NCI-H446 (cell line): ENCODE measurements at places on chromosomes 2 and 18.

DNA sequence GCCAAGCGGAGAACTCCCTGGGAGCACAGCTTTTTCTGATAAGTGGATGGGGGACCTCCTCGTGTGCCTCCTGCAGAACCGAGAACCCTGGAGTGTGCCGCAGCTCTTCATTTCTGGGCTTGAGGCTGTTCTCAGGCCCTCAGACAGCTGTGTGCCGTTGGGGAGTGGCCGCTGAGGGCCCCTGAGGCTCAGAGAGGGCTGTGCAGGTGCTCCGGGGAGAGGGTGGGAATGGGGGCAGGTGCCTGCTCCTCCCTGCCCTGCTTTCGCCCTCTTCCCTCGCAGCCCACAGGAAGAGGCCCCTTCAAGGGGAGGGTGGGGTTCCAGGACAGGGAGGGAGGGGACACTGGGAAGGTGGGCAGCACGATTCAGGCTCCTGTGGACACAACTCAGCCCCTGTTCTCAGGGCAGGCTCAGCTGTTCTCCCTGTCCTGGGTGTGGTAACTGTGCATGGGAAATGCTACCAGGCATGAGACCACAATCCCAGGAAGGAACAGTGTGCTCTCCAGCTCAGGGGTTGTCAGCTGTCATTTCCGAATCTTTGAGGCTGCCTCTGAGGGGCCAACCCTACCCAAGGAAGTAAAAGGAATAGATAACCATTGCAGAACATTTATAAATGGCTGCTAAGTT is 11.3 kb downstream of the LCT start:
- no peak for DNase-seq

DNA sequence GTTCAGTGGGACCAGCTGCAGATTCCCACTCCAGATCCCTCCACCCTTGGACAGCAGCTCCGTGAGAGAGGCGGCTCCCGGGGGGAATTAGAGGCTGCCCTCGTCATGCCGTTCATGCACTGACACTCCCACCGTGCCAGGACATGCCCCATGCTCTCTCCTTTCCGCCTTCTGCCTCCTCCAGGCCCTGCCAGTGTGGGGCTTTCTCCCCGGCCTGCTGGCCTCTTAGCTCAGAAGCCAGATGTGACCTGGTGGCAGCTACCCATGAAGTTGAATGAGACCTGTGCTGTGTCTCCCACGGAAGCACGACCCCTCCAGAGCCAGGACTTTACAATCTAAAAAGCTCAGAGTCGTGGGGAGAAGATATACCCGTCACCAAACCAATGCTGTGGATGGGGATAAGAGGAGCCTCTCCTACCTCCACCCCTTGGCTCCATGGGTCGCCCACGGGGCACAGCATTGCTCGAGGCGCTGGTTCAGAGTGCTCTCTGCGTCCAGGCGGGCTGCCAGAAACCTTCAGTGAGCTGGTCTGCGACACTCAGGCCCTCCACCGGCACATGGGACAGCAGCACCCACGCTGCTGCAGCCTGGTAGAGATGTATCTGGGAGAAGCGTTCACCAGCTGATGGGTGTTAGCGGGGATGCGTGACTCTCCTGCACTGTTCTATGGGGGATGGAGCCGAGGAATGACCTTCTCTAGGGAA is 111.0 kb upstream of the GPC1 start:
- no peak for DNase-seq

GRCh38 chr18:78965260-78965659 is 14.4 kb upstream of the SALL3 start:
- DNase-seq: no peak

GRCh38 chr2:14673351-14673875 is 40.9 kb downstream of the LRATD1 start:
- peak; percentile 1 for DNase-seq

DNA sequence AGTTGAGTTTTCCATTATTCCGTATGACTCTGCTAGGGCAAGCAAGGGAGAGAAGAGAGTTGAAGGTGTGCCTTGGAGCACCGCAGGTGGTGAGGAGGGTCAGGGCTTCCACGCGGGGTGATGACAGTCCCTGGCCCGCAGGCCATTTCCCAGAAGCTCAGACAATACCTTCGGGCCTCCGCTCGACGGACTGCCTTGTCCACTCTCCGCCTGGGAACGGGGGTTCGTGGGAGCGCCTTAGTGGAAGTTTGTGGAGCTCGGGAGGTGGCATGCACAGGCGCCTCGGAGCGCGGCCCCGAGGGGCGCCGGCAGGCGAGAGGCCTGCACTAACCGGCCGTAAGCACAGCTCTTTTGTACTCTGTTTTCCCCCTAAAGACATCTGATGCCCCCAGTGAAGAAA is 69.8 kb downstream of the ARHGEF33 start:
- DNase-seq: no peak

- no peak for DNase-seq
These were observed 74.7 kb upstream of the PPM1B start for GRCh38 chr2:44093970-44094369.

DNA sequence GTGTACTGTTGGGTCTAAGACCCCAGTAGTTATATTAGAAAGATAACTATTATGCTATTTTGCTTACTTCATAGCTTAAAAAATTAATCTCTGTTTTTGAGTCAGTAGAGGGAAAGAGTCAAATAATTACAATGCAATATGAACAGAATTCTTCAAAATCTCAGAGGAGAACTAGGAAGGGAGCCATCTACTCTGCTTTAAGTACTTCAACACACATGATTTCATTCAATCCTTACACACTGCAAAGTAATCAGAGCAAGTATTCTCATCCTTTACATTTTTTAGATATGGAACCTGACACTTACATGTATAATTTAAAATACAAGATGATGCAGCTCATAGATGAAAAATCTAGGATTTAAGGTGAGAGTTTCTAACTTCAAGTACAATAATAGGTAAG is 27.7 kb downstream of the COL5A2 start:
- no peak for DNase-seq

- no peak for DNase-seq
These were observed 447.3 kb downstream of the XIRP2 start for GRCh38 chr2:167335541-167335992.

- DNase-seq: no peak
These were observed 95.7 kb downstream of the GALNT13 start for GRCh38 chr2:153967248-153967973.

DNA sequence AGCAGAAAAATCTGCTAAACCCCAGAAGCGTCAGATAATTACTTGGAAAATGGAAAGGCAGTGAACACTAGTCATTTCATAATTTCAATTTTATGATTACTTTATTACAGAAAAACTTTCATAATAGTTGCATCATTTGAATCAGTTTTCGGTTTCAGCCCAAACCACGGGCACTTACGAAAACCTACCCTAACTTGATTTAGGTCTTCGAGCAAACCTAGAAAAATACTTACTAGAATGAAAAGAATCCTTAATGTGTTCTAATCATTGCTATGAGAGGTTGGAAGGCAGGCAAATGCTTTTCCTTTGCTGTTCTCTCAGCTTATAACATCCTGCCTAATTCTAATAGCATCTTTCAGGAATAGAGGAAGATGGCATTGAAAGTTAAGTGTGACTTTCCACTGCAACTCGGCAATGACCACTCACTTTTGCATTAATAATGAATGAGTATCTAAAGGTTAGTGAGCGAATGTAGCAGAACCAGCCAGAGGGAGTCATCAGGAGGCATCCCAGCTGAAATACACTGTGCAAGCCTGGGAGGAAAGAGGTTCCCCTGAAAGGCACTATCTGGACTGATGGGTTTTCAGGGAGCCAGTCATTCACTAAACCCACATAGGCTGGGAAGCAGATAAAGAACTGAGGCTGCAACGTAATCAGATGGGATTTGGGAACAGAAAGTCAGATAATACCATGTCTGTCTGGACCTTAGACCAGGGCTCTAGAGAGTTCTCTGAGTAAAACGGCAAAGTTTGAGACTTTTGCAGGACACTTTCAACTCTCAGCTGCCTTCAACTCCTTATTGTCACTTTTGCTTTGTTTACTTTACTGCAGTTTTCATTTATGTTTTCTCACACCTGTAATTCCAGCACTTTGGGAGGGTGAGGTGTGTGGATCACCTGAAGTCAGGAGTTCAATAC is 520.8 kb downstream of the RNF144A start:
- no peak for DNase-seq

- DNase-seq: no peak
These were observed 185.7 kb downstream of the SUCLG1 start for GRCh38 chr2:84273406-84273805.

DNA sequence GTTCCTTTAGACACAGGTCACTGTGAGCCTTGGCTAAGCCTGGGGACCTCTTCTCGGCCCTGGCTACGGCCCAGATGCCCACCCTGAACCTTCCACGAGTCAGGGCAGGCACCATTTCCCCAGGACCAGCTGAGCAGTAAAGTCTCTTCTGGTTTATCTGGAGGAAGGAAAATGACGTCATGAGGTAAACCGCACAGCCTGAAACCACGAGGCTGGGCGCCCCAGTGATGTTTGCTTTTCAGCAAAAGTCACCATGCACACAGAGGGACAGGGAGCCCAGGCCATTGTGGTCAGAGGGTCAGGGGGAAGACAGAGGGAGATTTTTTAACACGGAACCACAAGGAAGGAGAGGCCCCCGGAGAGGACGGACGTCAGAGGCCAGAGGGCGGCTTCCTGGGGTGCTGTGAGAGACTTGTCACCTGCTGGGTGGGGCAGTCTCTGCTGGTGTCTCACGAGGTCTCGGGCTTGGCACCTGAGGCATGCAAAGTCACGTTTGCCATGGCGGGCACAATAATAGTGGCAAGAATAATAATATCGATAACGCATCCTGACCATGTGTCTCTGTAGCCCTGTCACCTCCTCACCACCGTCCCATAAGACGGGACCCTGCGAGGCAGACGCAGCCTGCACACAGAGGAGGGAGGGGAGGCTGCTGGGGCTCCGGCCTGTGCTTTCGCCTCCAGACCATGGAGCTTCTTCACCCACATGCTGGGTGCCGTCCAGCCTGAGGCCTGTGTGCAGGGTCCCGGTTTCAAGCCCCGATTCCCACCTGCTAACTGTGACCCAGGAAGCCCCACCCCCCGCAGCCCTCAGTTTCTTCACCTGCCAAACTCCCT is 33.2 kb upstream of the FOSL2 start:
- DNase-seq: no peak

DNA sequence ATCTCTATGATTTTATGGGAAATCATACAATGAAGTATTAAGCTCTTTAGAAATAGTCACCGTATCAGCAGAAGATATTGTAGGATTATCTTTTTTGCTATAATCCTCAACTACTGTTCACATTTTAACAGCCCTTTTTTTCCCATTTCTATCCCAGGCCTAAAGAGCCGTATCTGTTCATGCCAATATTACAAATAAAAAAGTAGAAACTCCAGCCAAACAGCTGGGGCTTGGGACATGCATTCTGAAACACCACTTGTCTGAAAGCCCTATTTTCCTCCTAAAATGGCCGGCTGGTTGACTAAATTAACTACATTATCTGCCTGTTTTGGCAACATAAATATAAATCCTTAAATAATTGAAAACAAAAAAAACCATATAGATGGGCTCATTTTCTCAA is 477.8 kb downstream of the CDH2 start:
- no peak for DNase-seq

DNA sequence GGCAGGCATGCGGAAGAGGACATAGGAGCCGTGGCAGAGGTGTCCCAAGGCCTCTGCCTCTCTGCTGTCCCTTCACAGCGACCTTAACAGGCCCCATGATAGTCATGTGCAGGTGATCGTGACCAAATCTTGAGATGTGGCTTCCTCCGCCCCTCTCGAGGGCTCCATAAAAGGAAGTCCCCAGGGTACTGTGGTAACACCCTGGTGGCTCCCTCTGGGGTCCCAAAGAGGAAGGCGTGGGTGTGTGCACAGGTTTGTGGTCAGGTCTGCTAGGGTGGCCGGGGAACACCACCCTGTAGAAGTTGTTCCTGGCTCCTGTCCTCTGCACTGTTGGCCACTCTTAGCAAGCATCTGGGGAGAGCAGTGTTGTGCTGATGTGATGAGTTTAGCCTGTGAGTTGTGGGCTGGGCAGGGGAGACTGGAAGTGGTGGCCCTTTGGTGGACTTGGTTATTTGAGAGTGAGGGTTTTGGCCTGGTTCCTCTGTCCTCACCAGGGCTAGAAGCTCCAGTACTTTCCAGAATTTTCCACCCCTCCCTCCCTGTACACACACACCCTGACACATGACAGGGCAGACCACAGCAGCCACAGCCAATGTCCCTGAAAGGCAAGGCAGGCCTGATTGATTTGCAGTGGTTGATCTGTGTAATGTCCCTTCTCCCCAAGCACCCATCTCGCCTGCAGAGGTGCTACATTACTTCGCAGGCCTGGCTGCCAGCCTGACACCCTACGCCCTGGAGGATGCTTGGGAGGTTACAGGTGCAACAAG is 68.9 kb upstream of the BOD1L2 start:
- DNase-seq: no peak

- DNase-seq: no peak
These were observed at the start of gene ITGA6 for GRCh38 chr2:172427256-172427989. TSS of gene ITGA6 (plus strand) at chr2:172427586.

GRCh38 chr18:10530852-10531251 is 5.0 kb downstream of the NAPG start:
- no peak for DNase-seq

DNA sequence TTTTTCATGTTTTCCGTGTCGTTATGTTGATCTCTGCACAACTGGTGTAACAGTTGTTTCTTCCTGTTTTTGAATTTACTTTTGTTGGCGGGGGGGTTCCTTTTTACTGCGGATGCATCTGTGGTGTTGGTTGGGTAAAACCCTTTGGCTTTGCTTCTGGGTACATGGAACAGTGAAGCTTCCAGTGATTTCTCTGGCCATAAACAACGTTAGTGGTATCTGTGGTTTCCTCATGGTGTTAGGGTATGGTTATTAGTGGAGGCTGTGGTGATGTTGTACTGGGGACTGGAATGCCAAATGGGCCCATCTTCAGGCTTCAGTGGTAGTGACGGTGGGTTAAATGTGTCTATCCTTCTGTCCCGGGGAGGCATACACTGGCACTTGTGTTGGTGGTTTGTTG is 285.4 kb upstream of the ZNF804A start:
- no peak for DNase-seq

DNA sequence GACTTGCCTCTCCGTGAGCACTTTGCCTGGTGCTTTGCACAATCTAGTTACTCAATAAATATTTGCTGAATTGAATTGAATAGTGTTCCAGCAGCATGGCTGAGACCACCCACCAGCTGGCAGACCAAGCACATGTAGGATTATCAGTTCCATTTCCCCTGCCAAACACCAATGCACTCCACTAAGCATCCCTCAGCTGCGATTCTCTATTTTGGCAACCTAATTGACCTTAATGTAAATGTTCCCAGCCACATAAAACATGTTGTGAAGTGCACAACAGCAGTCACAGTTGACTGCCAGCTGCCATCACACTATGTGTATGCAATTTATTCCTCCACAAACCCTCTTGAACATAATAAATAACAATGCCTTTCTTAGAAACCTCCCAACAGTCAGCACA is 1879.4 kb upstream of the PIK3C3 start:
- DNase-seq: peak; percentile 48

DNA sequence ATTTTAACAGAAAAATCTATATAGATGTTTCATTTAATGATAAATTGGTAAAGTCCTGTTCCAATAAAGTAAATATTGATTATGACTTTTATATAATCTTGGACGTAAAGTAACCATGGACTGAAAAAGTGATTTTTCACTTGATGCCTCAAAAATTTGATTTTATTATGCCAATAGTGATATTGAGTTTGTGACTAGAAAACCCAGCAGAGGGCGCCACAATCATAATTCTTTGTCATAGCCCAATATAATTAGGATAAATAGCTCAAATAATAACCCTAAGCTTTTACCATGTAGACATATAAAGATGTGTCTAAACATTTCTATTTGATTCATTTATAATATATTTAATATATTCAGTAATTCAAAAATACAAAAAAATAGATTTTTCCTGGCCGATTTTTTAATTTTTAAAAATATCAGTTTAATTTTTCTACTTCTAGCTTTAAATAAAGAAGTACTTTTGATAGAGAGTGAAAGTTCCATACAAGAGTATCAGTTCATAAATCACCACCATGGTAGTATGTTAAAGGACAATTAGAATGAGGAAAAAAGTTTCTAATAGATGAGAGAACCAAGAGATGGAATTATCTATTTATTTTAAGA is 30.7 kb downstream of the CAMKMT start:
- peak; percentile 10 for DNase-seq
